ENCODE measurements at places on chromosomes 7 and 10. TPM values are rescaled to one million over a fixed set of nuclear protein-coding genes. Genes with fewer than 3 reads are reported as not detected.

- DNase-seq = no peak
- no peaks in the 10 kb centered on the region for H3K27me3 ChIP-seq
- H3K36me3 ChIP-seq = peaks cover 4% of the 10 kb centered on the region
- H3K27ac ChIP-seq = no peak overlapping the region
Observed at GRCh38 chr10:26044141-26044749, 110.2 kb downstream of the MYO3A start.

GRCh38 chr7:75739796-75740672 lies 1.3 kb upstream of the HIP1 start:
- no peak for DNase-seq
- peaks cover 27% of the 10 kb centered on the region for H3K27me3 ChIP-seq
- H3K36me3 ChIP-seq = no peaks in the 10 kb centered on the region
- H3K4me3 ChIP-seq = peak overlapping the region; percentile 97
- peak overlapping the region; percentile 90 for H3K27ac ChIP-seq
- H3K4me1 ChIP-seq = peaks cover 16% of the 10 kb centered on the region

- H3K27me3 ChIP-seq = peaks cover 3% of the 10 kb centered on the region
- H3K4me3 ChIP-seq = no peak overlapping the region
- no peaks in the 10 kb centered on the region for H3K4me1 ChIP-seq
- no peak overlapping the region for H3K27ac ChIP-seq
Observed at GRCh38 chr10:9419757-9420156, 1365.3 kb downstream of the GATA3 start.

The SYT15B gene
- total RNA-seq = 0.24 TPM
